ENCODE measurements at places on chromosomes 2 and 18.

DNA sequence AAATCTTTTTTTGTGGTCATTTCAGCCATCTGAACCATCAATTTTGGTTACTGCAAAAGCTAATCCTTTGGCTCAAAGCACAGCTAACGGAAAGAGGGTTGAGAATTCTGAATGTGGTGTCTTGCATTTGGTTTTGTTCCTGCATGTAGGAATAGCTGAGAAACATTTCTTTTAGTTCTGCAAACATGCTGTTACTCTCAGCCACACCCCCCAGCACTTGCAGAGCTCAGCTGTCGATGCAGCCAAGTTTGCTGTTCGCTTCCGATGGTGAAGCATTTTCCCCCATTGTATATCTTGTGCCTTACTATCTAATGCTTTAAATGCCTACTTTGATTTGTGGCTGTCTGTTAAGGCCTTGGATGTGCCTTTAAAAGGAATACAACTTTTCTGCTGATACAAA is 294.9 kb upstream of the FANCL start:
- no peak for DNase-seq

DNA sequence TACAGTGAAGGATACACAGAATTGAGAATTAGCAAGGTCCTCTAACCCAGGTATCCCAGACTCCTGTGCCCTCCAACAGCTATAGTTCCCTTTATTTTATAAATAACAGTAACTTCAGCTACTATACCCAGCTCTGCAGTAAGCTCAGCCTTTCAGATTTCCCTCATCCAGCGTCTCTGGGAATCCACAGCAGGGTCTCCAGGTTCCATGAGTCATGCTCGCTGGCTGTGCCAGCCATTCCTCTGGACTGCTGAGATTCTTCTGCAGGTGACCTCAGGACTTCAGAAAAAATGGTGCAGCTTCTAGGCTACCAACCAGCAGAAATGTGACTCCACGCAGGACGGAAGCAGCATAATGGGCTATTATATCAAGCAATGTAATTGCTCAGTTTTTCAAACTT is 419.3 kb downstream of the ZNF516 start:
- no peak for DNase-seq

DNA sequence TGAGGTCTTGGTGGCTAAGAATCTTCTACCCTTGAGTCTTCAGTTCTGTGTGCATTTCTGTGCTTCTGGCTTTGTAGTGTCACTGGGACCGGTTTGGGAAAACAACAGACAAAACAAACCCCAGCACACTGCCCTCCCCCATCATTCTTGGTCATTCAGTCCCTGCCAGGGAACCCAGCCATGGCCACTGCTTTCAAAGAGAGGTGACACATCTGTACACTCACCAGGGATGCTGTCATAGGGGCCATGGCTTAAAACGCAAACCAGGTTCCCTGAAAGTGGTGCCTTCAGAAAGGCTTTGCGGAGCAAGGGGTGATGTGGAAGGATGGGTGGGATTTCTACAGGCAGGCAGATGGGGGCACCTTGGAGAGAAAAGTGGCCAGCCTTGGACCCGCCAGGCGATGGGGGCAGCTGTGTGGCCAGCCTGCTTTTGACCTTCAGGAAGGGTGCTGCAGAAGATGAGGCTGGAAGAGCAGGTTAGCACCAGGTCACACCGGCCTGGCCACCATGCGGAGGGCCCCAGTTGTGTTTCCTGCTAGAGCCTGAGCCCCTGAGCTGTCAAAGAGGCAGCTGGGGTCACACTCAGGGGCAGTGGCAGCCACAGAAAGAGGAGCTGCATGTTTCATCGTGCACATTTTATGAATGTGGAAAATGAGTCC is 101.3 kb downstream of the INHBB start:
- no peak for DNase-seq

- DNase-seq, result no peak
Measured at GRCh38 chr2:238509903-238510302, 83.2 kb downstream of the ASB1 start.

GRCh38 chr2:144682248-144682647 is 162.3 kb upstream of the ZEB2 start:
- no peak for DNase-seq

GRCh38 chr18:77344786-77345500 is 95.3 kb downstream of the GALR1 start:
- DNase-seq, result no peak

DNA sequence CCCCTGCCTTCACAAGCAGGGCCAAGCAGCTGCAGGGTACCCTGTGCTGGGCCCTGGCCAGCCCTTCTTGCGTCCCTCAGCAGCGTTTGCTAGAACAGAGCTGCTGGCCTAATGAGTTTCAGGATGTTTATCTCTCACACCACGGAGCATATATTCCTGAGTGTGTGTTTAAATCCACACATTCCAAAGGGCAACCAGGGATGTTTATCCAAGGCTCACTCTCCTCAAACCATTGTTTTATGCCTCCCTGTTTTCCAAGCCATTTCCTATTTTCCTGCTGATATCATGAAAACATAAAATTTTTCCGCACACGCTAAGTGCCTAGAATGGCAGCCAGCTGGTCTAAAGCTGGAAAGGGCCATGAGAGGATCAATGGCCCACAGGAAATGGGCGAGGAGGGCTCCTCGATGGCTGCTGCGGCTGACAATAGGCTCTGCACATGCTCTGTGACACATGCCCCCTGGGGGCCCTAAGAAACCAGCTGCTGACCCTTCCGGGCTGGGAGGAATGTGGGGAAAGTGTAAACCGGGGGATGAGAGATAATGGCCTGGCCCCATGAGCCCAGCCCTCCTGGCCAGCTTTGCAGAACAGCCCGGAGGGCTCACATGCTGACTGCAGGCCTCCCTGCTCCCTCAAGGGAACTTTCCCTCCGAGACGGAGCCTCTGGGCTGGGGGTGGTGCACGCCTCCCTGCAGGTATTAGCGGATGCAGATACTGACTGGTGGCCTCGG is 194.0 kb downstream of the NDUFA10 start:
- no peak for DNase-seq

DNA sequence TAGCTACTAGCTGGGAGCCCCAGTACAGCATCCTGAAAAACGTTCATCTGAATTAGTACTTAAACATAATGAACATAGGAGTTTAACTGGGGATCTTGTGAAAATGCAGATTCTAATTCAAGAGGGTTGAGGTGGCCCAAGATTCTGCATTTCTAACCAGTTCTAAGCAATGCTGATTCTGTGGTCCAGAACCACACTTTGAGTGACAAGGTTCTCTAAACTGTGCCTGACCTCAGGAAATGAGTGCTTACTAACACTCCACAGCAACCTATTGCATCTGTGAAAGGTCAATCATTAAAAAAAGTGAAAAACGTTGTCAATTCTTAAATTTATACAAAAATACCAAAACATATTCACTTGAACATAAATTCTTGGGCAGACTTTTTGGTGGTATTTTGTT is 157.1 kb upstream of the ZFP36L2 start:
- DNase-seq, result no peak

DNA sequence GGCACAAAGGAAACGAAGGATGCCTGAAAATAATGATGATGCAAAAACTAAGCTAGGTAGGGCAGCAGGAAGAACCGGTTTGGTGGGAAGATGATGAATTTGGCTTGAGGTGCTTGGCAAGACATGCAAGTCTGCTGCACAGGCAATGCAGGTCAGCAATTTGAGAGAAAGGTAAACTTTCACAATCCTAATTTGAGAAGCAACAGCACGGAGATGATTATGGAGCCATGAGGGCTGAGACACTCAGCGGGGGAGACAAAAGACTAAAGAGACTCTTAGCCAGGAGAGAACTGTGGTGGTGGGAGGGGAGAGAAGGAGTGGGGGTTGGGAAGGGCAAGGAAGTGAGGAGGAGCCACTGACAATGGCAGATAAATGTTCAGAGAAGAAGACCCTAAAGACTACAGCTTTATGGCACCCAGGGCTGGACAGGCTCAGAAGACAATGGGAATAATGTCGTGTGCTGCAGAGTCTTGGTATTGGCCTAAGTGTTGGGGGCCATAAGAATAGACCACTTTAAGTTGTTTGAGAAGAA is 19.4 kb upstream of the RNF149 start:
- DNase-seq, result no peak

DNA sequence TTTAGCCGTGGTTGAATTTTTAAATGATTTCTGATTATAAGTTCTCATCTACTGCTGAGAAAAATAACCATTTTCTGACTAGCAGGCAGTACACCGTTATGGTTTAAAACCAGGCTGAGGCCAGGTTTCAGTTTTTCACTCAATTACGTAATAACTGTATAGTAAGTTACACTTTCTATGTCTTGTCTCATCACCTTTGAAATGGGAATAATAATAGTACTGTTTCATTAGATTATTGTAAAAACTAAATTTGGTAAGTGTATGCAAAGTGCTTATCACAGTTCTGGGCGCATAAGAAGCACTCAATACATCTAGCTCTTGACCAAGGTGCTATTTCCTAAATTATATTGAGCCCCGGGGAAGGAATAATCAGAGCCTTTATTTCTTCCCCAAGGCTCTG is 76.8 kb downstream of the LIMS1 start:
- no peak for DNase-seq

DNA sequence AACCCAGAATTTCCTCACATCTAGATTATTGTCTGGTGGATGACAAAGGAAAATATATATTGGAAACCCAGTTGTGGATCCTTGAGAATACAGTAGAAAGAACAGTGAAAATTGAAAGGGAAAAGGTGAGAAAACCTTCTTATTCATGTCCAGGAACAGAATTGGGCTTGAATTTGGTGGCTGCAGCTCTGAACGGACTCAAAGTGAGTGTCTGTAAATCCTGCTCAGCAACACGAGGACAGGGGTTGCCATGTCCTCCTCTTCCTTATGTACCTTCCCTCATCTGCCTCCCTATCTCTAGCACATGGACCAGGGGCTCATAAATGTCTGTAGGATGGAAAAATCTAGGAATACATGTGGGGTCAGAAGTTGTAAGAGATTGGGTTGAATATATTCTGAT is 152.2 kb downstream of the RPIA start:
- no peak for DNase-seq

DNA sequence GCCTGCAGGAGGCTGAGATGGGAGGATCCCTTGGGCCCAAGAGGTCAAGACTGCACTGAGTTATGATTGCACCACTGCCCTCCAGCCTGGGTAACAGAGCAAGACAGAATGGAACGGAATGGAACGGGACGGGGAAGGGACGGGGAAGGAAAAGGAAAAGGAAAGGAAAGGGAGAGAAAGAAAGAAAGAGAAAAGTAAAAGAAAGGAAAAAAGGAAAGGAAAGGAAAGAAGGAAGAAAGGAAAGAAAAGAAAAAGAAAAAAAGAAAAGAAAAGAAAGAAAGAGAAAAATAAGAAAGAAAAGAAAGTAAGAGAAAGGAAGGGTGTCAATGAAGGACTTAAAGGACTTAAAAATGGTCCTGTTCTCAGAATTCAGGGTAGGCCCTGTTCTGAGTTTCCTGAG is 4.3 kb upstream of the SPOPL start:
- DNase-seq, result no peak

- DNase-seq, result no peak
Measured at GRCh38 chr18:38843291-38843690, 1277.7 kb upstream of the CELF4 start.

DNA sequence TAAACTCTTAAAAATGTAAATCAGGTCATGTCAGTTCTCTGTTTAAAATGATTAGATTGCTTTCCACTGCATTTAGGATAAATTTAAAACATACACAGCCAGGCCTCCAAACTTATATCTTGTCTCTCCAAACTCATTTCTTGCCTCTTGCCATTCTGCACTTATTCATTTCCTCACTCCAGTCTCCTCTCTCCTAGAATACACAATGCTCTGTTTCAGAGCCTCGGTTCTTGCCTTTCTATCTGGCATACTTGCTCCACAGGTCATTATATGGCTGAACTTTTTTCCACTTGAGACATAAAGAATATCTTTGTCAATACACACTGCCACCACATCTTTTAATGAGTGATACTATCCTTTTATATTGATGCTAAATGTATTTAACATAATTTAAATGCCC is 10.5 kb upstream of the UGP2 start:
- no peak for DNase-seq

DNA sequence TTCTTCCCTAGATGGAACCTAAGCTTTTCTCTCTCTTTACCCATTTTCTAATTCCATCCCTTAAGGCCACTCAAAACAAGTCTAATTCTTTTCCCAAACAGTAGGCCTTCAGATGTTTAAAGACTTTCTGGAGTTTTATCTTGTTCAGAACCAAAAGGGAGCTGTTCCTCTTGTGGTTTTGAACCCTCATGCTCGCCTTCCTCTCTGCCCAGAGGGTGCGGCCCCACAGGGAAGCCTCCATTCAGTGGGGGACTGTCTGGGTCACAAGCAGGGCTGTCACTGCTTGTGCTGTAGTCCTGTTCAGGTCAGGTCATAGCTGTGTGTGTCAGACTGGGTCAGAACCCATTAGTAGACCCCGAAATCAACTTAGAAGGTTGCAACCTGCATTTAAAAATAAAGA is 56.5 kb downstream of the TET3 start:
- DNase-seq, result no peak

DNA sequence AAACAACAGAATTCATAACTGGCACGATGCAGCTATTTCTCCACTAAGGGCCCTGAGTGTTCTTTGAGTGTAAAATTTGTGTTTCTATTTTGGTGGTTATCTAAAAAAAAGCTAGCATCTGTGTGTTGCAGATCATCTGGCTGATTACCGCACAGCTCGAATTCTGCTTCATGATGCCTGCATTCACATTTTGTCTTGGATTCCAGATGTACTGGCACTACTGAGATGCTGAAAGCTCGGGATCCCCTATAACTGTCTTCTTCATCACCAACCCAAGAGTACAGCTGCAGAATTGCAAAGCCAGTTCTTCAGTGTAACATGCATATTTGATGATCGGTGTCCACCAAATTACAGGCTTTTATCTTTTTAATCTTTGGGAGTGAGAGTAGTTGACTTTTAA is 51.6 kb upstream of the ZNF532 start:
- no peak for DNase-seq
